Endothelial cell (in vitro differentiated cells): ENCODE measurements at places on chromosomes 6 and 20. TPM values are rescaled to one million over a fixed set of nuclear protein-coding genes. Genes with fewer than 3 reads are reported as not detected.

PPIL6 gene
- 0.95 TPM for total RNA-seq

GRCh38 chr20:40431611-40432010 is 257.4 kb downstream of the MAFB start:
- no peak for DNase-seq

LPA gene
- total RNA-seq = not detected

DNA sequence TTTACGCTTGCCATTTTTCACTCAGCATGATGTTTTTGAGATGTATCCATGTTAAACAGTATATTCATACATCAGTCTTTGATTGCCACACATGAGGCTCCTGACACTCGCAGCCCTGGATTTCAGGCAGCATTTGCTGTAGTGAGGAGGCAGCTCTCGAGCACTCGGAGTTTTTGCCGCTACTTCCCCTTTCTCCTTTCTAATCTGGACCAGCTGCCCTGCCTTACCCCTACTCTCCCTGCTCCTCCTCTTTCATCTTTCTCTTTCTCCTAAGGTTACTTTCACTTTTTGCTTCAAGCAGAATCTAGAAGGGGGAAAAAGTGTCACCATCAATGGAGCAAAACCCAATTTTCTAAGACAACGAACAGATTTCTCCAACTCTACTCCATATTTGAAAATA is 5.9 kb upstream of the CST3 start:
- no peak for DNase-seq

GRCh38 chr6:148700741-148701311 is 46.0 kb upstream of the UST start:
- DNase-seq = no peak

DNA sequence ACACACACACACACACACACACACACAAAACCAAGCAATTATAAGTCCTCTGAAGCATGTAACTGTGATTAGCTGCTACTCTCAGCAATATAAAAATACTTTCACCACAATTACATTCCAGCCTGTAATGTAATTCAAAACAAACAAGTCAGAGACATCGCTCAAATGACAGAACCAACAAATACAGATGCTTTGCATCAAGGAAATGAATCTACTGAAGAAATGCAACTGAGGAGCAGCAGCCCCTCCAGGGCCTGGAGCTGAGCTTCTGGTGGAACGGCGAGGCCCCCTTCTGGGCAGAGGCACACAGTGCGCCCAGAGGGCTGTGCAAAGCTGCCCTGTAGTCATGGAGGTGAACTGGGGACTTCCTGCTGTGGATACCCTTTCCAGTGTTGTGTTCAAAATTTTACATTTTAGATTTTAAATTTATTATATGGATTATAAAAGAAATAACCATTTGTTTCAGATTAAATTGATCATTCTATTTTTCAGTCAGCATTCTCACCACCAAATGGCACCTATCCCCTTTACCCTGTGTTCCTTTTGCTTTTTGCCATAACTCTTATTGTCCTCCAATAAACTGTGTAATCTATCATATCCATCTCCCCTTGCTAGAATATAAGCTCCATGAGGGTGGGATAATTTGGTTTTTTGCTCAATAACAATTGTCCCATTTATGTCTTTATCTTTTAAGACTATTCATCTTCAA is 23.2 kb downstream of the ADAT2 start:
- DNase-seq = peak; percentile 81

- no peak for DNase-seq
These were observed 328.4 kb downstream of the BCKDHB start for GRCh38 chr6:80434691-80435350.

TDRD6 gene
- total RNA-seq = 0.21 TPM
